Stimulated activated CD8-positive, alpha-beta memory T cell treated with anti-CD3 and anti-CD28 coated beads, Interleukin-4, amount 100 ng/mL, for 48 hours (primary cell): ENCODE measurements at places on chromosomes 12 and 14.

DNA sequence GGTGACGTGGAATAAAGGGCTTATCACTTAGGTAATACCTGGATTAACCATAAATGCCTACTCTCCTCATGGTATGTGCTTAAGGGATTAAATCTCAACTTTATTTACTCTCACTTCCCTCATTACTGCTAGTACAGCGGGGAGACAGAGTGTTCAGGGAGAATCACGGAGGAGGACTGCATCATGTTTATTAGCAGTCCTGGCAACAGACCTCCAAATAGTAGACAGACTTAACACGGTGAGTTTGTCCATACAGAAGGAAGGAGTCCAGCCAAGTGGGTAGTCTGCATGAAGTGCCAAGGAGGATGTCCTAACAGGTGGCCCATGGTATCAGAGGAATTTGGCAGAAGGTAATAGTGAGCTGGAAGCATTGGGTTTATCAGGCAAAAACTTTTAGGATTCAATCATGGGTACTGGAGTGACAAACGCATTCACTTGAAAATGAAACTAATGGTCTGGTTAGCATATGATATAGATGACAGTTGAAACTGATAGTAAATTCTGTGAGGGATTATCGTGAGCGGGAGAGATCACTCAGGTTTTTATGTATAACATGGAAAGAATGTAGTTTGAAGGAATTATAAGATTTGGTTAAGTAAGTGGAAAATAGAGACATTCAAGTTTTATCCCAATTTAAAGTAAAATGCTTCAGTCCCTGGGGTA, 471.8 kb downstream of the TMEM117 start:
- DNase-seq, result no peak

GRCh38 chr12:95721320-95721719, 69.2 kb downstream of the NTN4 start:
- DNase-seq, result no peak

- DNase-seq, result no peak
These were observed 185.0 kb downstream of the DPF3 start for GRCh38 chr14:72708708-72709475.

DNA sequence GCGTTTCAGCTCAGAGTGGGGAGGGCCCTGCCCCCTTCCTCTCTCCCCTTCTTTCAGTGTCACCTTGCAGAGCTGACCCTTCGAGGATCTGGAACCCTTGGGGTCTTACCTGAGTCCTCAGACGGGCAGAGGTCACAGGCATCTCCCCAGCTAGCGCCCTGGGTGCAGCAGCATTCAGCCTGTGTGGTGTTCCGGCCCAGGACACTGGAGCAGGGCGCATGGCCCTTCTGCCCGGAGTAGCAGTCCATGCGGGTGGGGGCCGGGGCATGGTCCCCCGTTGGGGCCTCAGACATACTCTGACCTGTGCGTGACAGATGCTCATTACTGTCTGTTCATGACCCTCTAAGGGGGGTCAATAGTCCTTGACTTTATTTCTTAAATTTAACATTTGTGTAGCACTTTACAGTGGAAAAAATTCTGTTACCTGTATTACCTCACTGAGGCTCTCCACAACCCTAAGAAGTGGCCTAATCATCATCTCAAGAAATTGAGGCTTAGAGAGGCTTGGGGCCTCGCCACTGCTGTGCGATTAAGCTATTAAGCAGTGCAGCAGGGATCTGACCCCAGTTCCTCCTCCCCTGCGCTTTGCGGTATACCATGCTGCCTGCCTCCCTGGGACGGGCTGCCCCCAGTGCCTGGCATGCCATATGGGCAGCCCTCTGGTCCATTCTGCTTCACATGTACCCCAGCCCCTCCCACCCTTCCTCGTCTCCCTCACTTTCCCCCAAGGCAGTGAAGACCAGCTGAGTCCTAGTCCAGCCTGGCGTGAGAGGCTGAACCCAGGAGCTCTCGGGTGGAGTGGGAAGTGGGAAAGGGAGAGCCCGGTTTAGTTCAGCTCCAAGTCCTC, 11.5 kb downstream of the ISCA2 start:
- DNase-seq, result no peak

DNA sequence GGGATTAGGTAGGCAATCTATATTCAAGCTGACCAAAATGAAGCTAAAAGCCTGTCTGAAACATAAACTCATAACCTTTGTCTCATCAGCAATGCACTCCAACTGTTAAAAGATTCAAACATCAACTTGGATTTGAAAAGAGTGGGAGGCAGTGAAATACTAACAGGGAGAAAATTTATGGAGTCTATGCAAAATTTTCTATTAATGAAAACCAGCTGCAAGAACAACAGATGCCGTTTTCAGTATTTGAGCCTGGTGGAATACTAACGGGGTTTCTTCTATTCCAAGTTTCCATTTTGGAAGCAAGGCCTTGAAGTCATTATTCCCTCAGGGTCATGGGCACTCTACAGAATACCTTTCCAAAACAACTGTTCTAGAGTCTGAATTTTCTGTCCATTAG, 88.3 kb downstream of the LRP6 start:
- DNase-seq, result no peak

- DNase-seq, result no peak
These were observed 21.6 kb downstream of the BTG1 start for GRCh38 chr12:92123780-92124688.

DNA sequence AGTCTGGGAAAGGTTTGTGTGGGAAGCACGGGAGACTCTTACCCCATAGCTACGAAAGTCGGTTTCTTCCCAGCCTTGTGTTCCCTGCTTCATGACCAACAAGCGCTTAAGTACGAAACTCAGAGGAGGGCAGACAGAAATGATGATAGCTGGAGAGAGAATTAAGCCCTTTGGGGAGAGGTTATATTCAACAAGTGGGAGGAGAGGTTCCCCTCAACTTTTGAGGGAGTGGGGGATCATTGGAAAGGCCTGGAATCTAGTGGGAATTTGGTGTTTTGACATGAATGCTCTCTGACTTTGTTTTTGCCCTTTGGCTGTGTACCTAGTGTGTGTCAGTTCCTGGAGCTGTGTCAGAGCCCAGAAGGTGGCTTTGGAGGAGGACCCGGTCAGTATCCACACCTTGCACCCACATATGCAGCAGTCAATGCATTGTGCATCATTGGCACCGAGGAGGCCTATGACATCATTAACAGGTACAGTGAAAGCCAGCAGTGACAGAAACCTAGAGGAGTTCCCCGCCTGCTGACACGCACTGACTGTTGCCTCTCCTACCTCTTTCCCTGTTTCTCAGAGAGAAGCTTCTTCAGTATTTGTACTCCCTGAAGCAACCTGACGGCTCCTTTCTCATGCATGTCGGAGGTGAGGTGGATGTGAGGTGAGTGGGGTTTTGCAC, 40.6 kb downstream of the FNTB start:
- DNase-seq, result no peak

GRCh38 chr14:69068744-69069421, 84.0 kb downstream of the DCAF5 start:
- DNase-seq, result no peak

GRCh38 chr12:81692008-81692407, 67.1 kb downstream of the PPFIA2 start:
- DNase-seq, result no peak

- no peak for DNase-seq
These were observed 9.2 kb upstream of the KRT73 start for GRCh38 chr12:52627395-52628110.

DNA sequence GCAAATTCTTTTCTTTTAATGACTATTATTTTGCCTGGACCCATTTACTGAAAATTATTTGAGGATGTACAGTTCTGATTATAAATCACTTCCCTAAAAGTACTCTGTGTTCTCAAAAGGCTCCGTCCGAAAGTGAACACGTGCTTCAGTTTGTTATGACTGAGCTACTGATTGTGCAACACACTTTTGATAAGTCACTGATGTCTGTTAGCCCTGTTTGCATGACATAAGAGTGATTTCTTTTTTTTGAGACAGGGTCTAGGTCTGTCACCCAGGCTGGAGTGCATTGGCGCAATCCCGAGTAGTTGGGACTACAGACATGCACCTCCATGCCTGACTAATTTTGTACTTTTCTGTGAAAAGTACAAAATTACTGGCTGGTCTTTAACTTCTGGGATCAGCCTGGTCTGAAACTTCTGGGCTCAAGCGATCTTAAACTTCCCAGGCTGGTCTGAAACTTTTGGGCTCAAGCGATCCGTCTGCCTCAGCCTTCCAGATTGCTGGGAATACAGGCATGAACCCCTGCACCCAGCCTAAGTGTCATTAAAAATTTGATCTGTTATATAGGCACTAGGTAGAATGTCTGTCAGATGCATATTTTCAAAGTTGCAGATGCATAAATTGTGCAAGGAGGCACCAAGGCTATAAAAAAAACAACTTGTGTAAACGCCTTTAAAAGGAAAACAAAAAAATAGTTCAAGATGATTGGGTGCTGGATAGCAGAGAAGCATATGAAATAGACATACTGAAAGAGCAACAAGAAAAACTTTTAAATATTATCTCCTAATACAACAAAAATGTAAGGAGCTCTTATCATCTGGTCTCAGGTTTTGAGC, 111.5 kb downstream of the SRGAP1 start:
- no peak for DNase-seq

DNA sequence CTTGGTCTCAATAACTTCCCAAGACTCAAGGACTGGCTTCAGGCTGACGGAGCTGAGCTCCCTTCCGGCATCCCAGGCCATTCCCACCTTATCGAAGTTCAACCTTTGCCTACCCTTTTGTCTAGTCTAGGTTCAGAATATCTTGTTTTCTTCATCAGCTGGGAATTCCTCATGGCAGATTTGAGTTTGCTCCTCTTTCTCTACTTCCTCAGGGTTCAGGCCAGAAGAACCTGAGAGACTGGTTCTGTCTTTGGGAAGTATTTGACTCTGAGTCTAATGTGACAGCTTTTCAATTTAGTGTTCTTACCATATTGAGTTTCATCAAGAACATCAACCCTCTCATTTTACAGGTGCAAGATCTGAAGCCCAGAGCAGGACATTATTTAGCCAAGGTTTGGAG, 2.1 kb downstream of the BIN2 start:
- DNase-seq, result no peak

- no peak for DNase-seq
These were observed 80.0 kb downstream of the LGMN start for GRCh38 chr14:92668276-92668973.

GRCh38 chr12:57813971-57814772, 4.4 kb downstream of the AVIL start:
- no peak for DNase-seq

DNA sequence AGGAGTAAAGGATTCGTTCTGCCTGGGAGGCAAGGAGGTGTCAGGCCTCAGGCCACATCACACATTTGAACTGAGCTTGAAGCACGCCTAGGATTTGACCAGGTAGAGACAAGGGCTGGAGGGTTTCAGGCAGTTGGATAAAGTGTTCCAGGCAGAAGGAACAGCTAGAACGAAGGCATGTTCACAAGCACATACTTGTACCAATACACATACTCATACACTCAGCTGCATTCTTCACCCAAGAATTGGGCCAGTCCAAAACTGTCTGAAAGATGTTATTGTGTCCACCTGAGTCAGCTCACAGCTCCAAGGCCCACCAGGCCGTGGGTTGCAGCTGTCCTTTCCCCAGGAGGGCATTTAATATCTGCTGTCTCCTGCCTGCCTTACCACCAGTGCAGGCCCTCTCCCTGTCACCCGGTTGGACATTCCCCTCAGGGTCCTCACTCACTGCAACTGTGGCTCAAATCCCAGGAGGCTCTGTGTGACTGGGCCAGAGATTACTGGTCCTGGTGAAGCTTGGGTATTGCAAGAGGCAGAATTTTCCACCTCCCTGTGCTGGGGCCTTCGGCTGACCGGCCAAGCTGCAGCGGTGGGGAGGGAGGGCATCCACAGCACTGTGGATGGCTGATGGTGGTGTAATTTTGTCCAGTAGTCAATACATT, 12.8 kb upstream of the AQP2 start:
- no peak for DNase-seq

GRCh38 chr14:53151523-53152183, 1.5 kb downstream of the DDHD1 start:
- DNase-seq, result peak; percentile 56

GRCh38 chr14:102530828-102531478, 21.4 kb upstream of the ANKRD9 start:
- no peak for DNase-seq

GRCh38 chr12:103207936-103208335, 250.5 kb downstream of the ASCL1 start:
- no peak for DNase-seq

- DNase-seq, result no peak
These were observed 117.7 kb upstream of the RPL10L start for GRCh38 chr14:46769292-46769691.

DNA sequence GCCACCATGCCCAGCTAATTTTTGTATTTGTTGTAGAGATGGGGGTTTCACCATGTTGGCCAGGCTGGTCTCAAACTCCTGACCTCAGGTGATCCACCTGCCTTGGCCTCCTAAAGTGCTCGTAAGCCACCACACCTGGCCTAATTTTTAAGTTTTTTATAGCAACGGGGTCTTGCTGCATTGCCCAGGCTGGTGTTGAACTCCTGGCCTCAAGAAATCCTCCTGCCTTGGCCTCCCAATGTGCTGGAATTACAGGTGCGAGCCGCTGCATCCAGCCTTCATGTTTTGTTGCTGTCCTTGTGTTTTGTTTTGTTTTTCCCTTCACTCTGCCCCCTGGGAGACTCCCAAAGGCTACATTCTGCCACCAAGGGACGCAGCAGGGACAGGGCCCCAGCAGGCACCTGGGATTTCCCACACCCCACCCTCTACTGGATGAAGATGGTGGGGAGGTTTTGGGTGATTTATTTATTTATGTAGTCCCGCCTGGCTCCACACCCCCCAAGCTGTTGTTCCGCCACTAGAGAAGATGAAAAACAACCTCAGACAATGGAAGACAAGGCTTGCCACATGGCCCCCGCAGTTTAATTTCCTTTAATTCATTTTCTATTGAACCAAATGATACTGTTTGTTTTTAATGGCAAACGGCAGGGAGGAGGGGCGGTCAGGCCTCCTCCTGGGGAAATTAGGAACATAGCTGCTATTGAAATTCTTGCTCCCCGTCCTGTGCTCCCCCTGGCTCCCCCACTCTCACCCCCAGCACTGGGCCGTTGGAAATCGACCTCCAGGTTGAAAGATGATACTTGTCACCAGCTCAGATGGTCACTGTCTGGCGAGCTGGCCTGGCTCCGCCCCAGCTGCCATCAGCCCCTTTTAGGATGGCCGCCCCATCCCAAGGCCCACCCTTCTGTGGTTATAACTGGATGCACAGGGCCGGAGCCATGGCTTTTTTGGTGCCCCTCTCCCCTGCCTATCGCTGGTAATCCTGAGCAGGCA, 70.3 kb downstream of the RNFT2 start:
- no peak for DNase-seq

GRCh38 chr14:87656315-87656714, 336.7 kb downstream of the GALC start:
- no peak for DNase-seq

- peak; percentile 10 for DNase-seq
These were observed 7.1 kb downstream of the STX2 start for GRCh38 chr12:130831876-130832405.

- DNase-seq, result no peak
These were observed 20.3 kb upstream of the PPP4R4 start for GRCh38 chr14:94153750-94154342.

GRCh38 chr14:97456462-97456861, 659.3 kb downstream of the VRK1 start:
- no peak for DNase-seq
